Iris pigment epithelial cell (primary cell): ENCODE measurements at places on chromosomes 6 and 20.
A peak's percentile ranks its signal among the peaks of the same experiment; 100 is the strongest.

- DNase-seq: peak; percentile 35
Measured at GRCh38 chr20:58839474-58839874, 11.2 kb downstream of the GNAS-AS1 start.

DNA sequence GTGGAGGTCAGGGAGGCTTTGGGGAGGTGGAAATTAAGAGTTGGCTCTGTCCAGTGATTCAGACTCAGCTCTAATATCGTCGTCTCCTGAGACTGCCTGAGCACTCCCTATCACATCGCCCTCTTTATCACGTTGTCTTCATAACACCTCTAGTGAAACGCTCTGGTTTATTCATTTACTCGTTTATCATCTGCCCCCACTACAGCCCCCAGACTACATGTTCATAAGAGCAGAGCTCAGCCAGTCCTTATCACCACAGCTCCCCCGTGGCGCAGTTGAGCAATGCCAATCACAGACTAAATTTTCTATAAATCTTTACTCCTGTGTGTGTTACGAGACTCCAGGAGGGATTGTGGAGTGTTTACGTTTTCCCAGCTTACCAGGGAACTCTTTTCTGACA is 316.2 kb downstream of the ADGRB3 start:
- DNase-seq: no peak

GRCh38 chr6:40520084-40520483 is 67.1 kb downstream of the LRFN2 start:
- DNase-seq: no peak

DNA sequence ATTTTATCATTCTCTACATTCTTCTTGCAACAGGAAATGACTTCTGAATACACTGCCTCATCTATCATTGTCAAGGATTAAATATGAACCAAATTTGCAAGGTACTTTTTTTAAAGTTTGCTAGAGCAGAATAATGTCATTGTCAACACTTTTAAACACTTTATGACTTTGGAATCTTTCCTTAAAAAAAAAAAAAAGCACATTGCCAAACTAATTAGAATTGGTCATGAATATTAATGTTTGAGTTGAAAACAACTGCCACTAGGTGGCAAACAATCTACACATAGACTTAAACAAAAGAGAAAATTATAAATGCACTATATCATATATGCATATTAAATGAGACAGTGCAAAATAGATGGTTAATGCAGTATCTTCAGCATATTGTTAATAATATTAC is 32.5 kb upstream of the TMEM244 start:
- peak; percentile 31 for DNase-seq

DNA sequence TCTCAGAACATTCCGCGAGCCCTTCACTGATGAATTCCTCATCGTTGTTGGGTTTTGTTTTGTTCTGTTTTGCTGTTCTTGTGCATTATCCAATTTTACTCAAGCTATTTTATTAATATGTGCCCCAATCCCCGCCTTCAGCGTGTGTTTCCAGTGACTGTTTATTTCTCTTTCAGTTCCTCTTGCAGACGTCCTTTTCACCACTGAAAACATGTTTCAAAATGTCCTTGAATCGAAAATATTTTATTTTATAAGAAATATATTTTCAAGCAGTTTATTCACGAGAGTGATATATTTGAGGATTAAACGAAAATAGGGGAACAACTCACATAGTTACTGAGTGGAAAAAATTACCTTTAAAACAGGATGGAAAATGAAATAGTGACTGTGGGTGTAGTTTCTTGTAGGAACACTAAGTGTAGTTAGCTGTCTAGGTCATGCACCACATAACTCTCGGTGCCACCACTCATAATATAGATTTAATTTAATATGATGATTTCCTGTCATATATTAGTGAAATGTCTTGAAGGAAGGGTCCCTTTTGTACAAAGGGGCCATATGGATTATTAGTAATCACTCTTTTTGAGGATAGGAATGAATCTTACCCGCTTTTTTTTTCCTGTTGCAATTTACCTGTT is 45.3 kb upstream of the HDDC2 start:
- no peak for DNase-seq

DNA sequence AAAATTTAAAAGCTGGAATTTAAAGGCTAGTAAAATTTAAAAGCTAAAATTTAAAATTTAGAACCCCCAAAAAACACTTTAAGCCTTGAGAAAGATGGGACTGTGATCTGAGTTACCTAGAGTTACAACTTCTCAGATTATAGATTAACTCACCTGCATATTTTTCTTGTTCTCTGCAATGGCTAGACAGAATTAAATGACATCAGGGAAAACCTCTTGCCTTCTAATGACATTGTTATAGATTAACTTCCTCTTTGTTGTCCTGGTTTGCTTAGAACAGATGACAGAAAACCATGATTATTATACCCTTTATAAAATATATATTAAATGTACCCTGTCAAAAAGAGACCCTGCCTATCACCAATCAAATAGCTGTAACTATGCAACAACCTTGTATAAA is 56.4 kb downstream of the TRDN start:
- no peak for DNase-seq

- peak; percentile 64 for DNase-seq
Measured at GRCh38 chr6:126539022-126539421, 199.1 kb downstream of the CENPW start.

DNA sequence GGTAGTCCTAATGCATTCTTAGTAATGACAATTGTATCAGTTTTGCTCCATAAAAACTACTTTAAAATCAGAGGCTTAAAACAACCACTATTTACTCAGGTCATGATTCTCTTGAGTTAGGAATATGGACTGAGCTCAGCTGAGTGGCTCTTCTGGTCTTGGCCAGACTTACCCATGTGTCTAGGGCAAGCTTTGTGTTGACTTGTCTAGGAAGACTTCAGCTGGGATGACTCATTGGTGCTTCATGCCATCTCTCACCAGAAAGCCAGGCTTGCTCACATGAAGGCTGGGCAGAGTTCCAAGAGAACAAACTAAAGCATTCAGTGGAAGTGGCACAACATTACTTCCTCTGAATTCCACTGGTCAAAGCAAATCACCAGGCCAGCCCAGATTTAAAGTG is 155.3 kb downstream of the DHX35 start:
- peak; percentile 63 for DNase-seq

GRCh38 chr6:161029195-161029809 is 37.7 kb downstream of the MAP3K4 start:
- peak; percentile 94 for DNase-seq

GRCh38 chr6:118700531-118700930 is 49.1 kb upstream of the CEP85L start:
- DNase-seq: no peak

DNA sequence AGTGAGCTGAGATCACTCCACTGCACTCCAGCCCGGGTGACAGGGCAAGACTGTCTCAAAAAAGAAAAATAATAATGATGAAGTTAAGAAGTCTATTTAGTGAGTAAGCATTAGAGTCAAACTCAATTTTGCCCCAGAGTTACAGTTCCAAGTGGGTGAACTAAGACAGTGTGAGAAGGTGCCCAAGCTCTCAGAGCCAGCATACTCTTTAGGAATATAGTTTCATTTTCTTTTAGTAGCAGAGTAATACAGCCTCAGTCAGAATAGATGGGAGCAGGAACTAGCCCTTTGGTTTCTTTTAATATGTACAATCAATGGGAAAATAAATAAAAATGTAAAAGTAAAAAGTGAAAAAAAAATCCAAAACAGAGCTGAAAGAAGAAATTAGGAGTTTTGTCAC is 87.0 kb upstream of the ADGRF1 start:
- no peak for DNase-seq

DNA sequence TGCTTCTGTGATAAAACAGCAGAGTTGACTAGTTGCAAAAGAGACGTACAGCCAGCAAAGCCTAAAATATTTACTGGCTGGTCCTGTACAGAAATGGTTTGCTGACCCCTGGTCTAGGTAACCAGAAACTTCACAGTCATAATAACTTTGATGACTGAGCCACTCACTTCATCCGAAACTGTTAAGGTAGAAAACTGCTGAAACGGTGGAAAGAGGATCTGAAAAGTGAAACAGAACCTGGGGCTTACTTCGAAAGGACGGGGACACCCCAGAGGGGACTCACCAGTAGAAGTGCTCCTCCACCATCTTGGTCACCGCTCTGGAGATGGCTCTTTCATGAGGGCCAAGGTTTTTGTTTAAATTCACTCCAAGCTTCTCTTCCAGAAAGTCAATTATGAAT is 16.4 kb downstream of the FAXC start:
- DNase-seq: no peak

- DNase-seq: no peak
Measured at GRCh38 chr6:20328266-20328923, 73.3 kb upstream of the E2F3 start.

DNA sequence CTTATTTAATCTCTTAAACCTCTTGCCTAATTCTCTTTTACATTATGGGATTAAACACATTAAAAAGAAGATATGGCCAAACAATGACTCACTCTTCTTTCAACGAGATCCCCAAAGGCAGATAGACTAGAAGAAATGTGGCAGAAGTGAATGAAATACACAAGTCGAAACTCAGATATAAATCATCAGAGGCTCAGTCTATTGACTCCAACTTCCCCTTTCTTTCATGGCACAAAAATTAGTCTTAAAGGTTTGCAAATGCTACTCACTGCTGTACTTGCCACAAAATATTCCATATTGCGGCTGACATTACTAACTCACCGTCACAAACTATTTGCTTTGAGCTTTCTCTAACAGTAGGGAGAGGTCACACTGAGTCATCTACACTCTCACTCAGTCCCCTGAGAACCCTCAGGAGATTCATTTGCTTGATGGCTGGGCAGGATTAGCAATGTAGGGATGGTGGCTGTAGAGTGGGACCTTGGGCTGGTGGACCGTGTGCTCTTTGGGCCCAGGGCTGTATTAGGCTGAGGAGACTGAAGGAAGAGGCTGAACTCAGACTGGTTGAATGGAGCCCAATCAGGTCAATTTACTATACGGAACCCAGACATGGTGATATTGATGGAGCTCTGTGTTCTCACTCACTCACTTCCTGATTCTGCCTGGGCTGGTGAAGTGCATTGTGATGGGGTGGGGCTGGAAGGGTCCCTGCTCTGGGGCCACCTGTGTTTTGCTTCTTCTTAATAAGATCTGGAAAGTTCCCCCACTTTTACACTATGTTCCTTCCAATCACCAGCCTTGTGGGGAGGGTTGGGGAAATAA is 42.8 kb upstream of the UBR2 start:
- DNase-seq: peak; percentile 44

DNA sequence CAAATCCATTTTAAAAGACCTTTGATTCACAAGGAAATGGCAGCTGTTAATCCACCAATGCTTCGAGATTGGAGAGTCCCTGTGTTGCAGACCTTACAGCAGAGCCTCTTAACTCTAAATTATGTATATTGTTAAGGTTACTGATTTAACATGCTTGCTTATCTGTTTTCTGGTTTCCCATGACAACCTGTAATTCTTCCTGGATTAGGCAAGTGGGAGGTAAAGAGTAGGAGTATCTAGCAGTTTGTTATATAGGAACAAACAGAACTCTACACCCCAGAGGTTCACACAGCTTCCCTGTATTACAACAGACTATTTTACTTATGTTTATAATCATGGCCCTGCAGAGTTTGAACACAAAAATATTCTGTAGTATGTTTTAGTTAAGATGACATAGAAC is 39.5 kb downstream of the NKX2-4 start:
- peak; percentile 31 for DNase-seq

- peak; percentile 28 for DNase-seq
Measured at GRCh38 chr20:25341716-25342680, 48.6 kb downstream of the ABHD12 start.

- no peak for DNase-seq
Measured at GRCh38 chr6:97666889-97667288, 383.9 kb upstream of the MMS22L start.

GRCh38 chr6:3990692-3991491 is 88.0 kb downstream of the FAM217A start:
- peak; percentile 87 for DNase-seq

DNA sequence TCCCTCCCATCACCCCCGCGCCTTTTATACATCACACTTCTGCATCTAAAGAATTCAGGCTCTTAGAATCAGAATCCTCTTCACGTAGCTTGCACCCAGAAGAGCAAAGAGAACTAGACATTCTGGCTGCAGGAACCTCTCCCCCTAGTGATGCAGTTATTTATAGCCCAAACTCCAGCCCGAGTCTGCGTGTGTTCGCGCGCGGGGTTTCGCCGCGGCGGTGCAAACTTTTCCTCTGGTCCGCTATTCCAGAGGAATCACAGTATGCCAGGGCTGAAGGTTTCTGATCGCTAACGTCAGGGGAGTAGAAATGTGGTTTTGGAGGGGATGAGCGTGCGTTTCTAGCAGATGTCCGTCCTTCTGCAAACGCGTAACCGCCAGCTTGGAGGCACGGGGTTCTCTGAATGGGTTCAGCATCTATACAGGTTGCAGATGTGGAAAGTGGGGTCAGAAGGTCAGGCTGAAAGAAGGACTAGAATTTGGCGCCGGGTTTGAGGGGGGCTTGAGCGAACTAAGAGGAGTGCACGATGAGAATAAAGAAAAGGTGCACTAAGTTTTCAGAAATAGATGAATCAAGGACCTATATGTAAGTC is 1.8 kb downstream of the EPHA7 start:
- peak; percentile 15 for DNase-seq

GRCh38 chr6:1070085-1070521 is 241.8 kb upstream of the FOXQ1 start:
- no peak for DNase-seq
